NCI-H1048 (cell line): ENCODE measurements at places on chromosomes 4 and X.

DNA sequence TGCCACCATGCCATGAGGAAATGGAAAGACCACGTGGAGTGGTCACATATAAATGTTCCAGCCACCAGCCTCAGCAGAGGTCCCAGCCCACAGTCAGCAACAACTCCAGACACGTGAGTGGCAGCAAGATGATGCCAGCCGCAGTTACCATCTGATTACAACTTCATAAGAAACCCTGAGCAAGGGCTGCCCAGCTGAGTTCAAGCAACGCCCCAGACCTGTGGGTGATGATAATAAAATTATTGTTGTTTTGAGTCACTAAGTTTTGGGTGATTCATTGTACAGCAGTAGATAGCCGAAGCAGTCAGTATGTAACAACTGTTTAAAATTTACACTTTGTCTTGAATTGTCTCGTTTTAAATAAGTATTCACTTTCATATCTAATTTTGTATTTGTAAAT, 5.8 kb upstream of the CCNG2 start:
- DNase-seq = no peak

DNA sequence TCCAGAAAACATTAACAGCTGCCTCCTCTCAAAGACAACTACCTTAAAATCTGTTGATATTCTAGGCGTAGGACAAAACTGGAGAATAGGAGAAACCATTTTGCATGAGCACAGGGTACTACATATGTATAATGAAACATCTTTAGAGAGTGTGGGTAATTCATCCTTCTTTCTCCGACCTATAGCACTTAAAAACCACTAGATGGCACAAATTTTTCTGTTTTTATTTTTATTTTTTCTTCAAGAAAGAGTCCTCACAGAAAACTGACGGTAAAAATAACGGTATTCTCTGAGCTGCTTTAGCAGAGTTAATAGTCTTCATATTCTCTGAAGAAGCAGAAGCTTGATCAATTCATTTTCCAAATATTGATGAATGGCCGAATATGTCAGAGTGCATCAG, 14.6 kb downstream of the SMIM31 start:
- no peak for DNase-seq

- DNase-seq = no peak
These were observed 29.5 kb upstream of the IRF2 start for GRCh38 chr4:184503869-184504300.

GRCh38 chrX:78710171-78710570, 37.3 kb upstream of the LPAR4 start:
- DNase-seq = no peak

GRCh38 chr4:169239221-169239905, 31.4 kb downstream of the SH3RF1 start:
- DNase-seq = no peak

GRCh38 chr4:3682236-3683076, 83.7 kb upstream of the ADRA2C start:
- no peak for DNase-seq
